ENCODE measurements at places on chromosomes 4 and X.

DNA sequence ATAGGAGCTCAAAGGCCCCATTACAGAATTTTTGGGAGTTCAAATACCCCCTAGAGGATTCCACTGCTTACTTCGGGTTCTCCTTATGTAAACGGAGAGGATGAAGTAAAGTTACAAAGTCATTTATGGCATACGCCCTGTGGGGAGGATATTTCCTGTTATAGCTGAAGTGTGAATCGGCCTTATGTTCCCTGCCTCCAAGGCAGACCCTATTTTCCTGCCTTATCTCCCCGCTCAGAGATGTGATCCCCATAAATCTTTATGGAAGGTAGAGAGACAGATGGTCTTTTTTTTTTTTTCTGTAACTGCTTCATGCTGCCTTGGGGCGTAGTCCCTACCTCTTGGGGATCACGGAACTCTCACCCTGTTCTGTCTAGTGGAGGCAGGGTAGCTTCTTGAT is 56.0 kb upstream of the DHX15 start:
- DNase-seq: no peak

- no peak for DNase-seq
Observed at GRCh38 chrX:118675966-118676349, 51.4 kb upstream of the IL13RA1 start.

DNA sequence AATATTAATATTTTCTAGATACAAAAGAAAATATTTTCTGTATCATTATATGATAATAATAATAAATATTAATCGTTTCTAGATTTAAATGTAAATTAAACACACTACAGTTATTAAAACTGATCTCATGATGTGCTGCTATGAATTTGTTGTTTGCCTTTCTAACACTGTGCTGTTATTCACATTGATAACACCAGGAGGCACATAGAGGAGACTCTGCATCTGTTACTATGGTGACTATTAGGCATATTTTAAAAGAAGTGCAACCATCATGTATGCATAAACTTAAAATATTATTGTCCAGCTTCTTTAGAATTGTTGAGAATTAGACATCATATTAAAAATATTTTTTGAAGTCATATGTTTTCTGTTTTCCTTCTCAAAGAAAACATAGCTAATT is 11.8 kb upstream of the PDGFC start:
- no peak for DNase-seq

DNA sequence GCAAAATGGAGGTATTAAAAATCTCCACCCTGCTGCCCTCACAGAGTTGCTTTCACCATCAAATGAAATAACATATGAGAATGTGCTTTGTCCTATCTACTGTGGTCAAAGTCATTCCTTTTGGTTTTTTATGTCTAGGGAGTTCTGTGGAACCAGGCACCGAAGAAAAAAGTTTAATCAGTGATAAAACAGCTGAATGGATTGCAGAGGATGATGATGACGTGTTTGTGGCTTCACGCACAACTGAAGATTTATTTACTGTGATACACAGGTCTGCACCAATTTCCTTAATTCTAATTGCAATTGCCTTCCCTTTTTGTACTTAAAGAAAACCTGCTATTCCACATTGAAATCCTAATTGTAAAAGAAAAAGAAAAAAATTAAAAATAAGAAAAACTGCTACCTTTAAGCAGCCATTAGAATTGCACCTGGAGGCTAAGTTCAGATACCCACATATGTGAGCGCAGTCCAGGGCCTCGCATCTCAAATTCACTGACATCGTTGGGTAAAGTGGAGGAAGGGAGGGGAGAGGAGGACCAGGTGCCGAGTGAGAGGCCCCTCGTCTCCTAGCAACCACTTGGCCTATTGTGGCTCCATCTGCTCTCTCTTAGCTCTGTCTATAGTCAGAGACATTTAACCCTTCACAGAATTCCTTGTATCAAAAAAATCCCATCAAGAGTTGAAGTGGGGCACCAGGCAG is 10.5 kb upstream of the RTL5 start:
- no peak for DNase-seq

- no peak for DNase-seq
Observed at GRCh38 chrX:112113460-112113859, 30.9 kb upstream of the TRPC5 start.

- DNase-seq: no peak
Observed at GRCh38 chr4:127049526-127049925, 583.2 kb upstream of the INTU start.

- DNase-seq: no peak
Observed at GRCh38 chrX:154603438-154604430, 15.3 kb downstream of the CTAG1B start.

DNA sequence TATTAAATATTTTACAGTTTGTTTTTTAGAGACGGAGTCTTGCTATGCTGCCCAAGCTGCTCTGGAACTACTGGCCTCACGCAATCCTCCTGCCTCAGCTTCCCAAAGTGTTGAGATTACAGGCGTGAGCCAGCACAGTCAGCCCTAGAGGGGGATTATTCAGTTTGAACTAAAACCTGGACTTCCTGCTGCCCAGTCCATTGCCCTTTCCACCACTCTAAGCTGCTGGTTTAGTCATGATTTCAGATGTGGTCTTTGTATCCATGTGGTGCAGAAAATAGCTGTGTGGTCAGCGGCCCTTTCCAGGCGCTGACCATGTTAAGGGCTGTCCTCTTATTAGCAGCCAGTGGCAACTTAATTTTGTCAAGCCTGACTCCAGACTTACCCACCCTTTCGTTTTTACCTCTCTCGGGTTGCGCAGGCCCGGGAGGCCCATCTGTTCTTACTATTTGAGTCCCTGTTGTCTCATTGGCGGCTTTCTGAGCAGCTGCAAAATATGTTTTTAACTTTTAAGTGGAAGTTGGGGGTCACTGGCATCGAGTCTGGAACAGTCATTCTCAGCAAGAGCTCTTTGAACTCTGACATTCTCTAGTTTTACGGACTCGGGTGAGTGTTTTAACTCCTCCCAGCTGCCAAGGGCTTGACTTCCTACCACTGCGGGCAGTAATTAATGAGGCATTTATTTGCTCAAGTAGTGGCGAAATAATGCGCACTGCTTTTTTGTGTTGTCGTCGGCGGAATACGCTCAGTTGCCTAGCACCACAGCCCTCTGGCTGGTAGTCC is 773 bp upstream of the VMA21 start:
- peak; percentile 7 for DNase-seq

DNA sequence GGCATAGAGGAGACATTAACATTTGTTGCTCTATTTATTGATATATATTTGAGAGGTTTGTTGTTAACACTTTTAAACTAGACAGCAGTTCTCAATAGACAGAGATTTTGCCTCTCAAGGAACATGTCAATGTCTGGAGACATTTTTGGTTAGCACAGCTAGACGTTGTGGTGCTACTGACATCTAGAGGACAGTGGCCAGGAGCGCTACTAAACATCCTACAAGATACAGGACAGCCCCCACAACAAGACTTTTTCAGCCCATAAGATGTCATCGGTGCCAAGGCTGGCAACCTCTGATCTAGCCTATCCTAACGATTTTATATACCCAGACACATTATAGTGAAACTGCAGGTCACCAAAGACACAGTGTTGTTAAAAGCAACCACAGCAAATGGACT is 18.4 kb upstream of the CTSO start:
- DNase-seq: no peak

GRCh38 chrX:108114541-108114940 is 23.0 kb downstream of the ATG4A start:
- no peak for DNase-seq

- DNase-seq: no peak
Observed at GRCh38 chrX:109848461-109849050, 115.5 kb upstream of the ACSL4 start.

DNA sequence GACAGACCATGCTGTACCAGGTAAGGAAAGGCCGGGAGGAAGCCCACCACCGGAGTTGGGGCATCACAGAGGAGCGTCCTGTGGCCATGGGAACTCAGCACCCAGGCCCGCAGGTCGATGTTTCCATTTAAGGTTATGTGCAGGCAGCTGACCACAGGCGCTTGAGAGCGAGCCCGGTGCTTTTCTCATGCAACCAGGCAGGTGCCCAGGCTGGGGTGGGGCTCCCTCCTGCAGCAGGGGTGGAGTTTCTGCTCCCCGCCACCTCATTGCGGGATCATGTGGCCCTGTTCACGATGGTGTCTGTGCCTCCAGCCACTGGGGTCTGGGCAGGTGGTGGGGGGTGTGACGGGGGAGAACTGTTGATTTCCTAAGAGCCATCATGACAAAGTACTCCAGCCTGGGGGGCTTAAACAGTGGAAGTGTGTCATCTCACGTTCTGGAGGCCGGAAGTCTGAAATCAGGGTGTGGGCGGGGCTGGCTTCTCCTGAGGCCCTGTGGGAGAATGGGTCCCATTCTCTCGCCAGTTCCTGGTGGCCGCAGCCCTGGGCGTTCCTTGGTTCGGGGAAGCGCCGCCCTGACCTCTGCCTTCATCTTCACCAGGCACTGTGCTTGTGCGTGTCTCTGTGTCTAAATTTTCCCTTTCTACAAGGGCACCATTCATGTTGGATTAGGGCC is 60.9 kb downstream of the CPZ start:
- no peak for DNase-seq

DNA sequence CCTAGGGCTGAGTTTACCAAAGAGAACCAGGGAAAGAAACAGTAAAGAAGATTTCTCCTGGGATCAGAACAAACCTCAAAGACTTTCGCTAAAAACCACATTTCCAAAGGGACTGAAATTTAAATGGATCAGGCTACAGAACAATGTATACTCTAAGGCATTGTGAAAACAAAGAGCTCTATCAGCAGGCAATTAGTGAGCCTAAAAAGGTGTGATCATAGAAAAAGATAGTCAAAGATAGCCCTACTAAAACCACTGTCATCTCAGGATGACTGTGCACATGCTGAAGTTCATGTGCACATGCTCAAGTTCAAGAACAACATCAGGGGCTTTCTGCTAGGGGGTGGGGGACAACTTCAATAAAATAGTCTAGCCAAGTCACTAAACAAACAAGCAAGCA is 12.9 kb upstream of the SMIM10L2A start:
- no peak for DNase-seq

- DNase-seq: no peak
Observed at GRCh38 chr4:81131066-81131465, 84.0 kb downstream of the PRKG2 start.

GRCh38 chr4:53919535-53919934 is 144.9 kb downstream of the CHIC2 start:
- no peak for DNase-seq

GRCh38 chrX:7143941-7144525 is 3.5 kb upstream of the STS start:
- no peak for DNase-seq

- DNase-seq: no peak
Observed at GRCh38 chr4:153008578-153009199, 72.6 kb downstream of the FHDC1 start.

DNA sequence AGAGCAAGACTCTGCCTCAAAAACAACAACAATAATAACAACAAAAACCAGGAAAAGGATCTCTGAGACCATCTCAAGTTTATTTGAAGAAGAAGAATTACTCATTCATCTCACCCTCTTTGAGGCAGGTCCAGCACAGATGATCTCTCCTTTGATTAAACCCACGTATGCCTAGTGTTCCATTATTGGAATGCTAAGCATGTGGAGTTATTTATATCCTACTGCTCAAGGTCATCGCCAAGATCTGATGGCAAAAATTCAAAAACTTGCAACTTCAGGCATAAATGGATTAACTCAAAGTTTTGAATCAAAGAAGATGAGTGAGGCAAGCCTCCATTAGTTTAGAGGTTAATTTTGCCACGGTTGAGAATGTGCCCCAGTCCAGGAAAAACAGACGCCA is 184.2 kb downstream of the DHRSX start:
- DNase-seq: no peak

- no peak for DNase-seq
Observed at GRCh38 chr4:158025131-158025530, 147.7 kb downstream of the GASK1B start.

DNA sequence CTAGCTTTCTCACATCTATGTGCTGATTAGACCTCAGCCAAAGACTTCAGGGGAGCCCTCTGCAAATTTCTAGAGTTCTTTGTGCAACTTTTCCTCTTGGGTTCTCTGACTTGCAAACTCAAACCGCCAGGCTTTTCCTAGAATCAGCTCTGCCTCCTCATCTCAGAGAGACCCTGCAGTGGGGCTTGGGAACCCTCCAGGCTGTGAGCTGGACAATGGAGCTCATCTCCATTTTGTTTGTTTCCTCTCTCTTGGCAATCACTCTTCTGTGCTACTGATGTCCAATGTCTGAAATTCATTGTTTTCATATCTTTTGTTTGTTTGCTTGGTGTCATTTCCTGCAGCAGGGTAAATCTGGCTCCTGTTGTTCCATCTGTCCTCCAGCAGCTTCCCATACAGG is 33.0 kb downstream of the GYPB start:
- no peak for DNase-seq

DNA sequence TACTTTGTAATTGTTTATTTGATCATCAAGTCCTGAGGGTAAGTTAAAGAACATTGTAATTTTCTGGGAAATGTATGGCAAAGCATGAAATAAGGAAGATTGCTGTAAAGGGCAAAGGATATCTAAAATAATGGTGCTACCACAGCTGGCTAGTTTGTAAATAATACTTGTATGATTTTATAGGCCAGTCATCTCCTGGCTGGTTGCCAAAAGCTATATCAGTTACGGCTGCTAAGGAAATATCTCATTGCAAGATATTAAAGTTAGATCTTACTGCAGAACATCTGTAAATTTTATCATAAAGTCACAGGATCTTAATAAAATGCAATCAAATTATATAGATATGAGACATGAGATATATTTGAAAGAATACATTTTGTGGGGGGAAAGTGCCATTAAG is 150.8 kb upstream of the CXCL13 start:
- no peak for DNase-seq

DNA sequence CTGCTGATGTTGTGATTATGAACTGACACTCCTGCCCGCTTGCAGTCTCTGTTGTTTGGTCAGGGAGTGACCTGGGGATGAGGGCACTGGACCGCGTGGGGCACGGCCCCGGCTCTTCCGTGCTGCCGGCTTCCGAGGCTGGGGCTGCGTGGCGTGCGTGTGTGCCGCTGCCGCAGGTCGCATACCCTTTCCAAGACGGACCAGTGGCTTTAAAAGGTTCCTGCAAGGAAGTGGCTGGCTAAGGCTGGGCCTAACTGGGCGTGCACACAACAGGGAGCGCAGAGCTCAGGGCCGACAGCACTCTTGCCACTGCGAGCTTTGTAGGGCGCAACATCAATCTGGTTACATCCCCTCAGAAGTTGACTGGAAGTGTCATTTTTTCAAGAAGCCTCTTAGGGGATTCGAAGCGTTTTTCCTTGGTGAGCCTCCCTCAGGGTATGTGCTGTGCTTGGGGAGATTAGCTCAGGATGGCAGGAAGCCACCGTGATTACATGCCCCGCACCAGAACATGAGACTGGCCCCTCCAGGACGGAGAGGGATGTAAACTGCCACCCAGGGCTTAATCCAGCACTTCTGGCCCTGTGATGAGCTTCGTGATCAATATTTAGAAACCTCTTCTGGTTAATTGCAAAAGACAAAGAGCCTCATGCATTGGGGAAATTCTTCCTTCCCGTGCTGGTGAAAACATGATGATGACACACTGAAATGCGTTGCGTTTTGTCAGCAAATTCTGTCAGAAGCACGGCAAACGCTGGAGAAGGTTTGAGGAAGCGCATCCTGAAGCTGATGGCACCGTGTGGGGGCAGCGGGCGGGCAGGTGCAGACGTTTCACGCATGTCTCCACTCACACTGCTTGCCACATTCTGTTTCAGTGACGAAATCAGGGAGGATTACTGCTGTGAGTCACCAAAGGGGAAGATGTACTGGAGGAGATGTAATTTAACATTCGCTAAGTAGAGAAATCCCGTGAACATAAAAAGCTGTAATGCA is 11.1 kb downstream of the MAEA start:
- no peak for DNase-seq

- DNase-seq: no peak
Observed at GRCh38 chrX:30246769-30247489, at the start of gene MAGEB1. TSS of gene MAGEB1 (plus strand) at chrX:30247146. CDS start at chrX:30250494, 3,348 bp downstream.

- DNase-seq: no peak
Observed at GRCh38 chr4:151658959-151659600, 101.7 kb downstream of the GATB start.

All from stimulated activated CD4-positive, alpha-beta T cell treated with anti-CD3 and anti-CD28 coated beads, Interleukin-4, amount 100 ng/mL, for 48 hours (primary cell).